ENCODE measurements at places on chromosomes 7 and 10. TPM values are rescaled to one million over a fixed set of nuclear protein-coding genes. Genes with fewer than 3 reads are reported as not detected.

The THSD7A gene
- 0.10 TPM for total RNA-seq

The HTR7 gene
- total RNA-seq, result 0.26 TPM

The CRCP gene
- 47.3 TPM for total RNA-seq

- DNase-seq, result no peak
These were observed 330.1 kb upstream of the PHF14 start for GRCh38 chr7:10643545-10643944.

GRCh38 chr7:123916240-123916724 is 8.8 kb upstream of the SPAM1 start:
- peak; percentile 36 for DNase-seq

DNA sequence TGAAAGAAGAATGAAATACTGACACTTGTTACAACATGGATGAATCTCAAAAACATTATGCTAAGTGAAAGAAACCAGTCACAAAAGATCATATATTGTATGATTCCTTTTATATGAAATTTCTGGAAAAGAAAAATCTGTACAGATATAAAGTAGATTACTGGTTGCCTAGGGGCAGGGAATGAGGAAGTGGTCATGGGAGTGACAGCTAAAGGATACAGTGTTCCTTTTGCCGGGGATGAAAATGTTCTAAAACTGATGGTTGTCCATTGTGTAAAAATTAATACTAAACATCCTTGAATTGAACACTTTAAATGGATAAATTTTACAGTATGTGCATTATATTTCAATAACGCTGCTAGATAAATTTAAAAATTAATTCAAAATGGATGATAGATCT is 25.1 kb downstream of the ALOX5 start:
- DNase-seq, result no peak

DNA sequence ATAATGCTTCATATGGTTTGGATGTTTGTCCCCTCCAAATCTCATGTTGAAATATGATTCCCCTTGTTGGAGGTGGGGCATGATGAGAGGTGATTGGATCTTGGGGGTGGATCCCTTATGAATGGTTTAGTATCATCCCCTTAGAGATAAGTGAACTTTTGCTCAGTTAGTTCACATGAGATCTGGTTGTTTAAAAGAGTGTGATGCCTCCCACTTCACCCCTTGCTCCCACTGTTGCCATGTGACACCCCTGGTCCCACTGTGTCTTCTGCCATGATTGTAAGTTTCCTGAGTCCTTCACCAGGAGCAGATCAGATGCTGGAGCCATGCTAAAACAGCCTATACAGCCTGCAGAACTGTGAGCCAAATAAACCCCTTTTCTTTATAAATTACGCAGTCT is 13.1 kb upstream of the AUTS2 start:
- DNase-seq, result no peak

The SUGCT gene
- 4.8 TPM for total RNA-seq

DNA sequence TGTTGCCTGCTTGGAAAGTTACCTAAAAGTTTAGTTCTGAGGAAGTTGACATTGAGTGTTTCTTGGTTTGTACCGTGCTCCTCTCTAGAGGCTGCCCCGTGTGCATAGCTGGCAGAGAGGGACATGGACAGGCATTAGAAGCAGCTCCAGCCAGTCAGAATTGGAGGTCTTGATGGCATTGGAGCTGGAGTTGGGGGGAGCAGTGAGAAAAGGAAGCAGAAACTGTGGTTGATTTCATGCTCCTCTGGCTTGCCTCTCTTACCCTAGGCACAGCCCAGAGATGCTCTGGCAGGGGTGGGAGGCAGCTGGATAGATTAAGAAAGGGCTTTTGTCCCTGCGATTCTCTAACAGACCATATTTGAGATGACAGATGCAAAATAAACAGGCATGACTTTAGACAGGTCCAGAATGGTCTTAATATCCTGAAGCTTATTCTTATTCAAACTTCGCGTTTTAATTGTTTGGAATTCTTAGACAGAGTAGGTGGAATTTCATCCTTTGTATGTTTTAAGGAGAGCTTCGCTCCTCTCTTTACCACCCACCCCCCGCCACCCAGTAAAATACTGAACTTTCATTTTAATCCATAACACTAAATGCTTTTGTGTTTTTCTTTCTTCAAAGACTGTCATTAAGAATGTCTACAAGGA is 73.5 kb upstream of the GLCCI1 start:
- DNase-seq, result peak; percentile 76

The ZPBP gene
- total RNA-seq, result not detected

The ITPRID1 gene
- not detected for total RNA-seq

DNA sequence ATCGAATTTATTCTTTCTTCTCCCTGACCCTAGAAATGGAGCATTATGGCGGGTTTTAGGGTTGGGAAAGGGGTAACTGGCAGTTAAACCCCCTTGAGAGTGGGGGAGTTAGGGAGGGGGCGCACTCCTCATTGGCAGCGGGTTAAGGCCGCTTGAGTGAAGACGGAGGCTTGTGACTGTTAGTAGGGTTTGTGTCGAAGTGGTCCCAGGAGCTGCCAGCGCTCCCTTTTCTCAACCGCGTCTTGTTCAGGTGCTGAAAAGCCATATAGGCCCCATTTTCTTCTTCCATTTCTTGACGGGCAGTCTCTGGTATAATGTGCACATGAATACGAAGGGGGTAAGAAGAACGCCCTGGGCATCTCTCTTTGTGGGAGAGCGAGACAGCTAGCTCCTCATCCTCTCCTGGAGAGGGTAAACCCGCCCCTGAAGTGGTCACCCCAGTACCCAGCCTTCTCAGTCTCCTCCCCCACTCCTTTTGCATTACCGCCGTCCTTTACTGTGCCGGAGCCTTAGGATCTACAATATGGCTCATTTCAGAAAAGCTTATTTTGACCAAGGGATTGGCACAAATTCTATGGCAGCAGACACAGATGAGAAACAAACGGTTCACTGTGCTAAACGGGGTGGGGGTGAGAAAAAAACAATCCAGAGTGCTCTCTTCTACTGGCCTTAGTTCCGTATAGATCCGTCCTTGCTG is 836 bp downstream of the KMT2E start:
- peak; percentile 72 for DNase-seq

DNA sequence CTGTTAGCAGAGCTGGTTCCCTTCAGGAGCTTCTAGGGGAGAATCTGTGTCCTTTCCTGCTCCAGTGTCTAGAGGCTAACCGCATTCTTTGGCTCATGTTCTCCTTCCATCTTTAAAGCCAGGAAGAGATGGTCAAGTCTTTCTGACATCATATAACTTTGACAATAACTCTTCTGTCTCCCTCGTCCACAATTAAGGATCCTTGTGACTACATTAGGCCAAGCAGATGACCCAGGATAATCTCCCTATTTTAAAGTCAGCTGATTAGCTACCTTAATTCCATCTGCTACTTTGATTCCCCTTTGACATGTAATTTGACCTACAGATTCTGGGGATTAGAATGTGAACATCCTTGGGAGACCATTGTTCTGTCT is 28.1 kb upstream of the SLC26A4 start:
- no peak for DNase-seq

GRCh38 chr7:47714669-47715607 is 133.0 kb upstream of the TNS3 start:
- DNase-seq, result no peak

GRCh38 chr10:113506476-113506875 is 46.4 kb upstream of the HABP2 start:
- no peak for DNase-seq

- no peak for DNase-seq
These were observed 73.9 kb downstream of the KCNMA1 start for GRCh38 chr10:77563638-77564270.

DNA sequence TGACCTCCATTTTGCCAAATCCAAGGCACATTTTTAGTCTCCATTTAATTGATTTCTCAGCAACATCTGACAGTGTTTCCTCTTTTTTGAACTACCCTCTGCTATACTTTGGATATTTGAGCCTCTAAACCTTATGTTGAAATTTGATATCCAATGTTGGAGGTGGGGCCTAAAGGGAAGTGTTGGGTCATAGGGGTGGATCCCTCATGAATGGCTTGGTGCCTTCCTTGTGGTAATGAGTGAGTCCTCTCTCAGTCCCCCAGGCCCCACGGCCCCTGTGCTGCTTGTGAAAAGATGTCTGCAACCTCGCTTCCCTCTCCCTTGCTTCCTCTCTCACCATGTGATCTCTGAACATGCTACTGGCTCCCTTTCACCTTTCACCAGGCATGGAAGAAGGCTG is 96.8 kb upstream of the DGKB start:
- DNase-seq, result peak; percentile 30

The ADIRF gene
- 0.34 TPM for total RNA-seq

The AMPH gene
- 0.03 TPM for total RNA-seq

GRCh38 chr7:26618898-26619297 is 245.5 kb downstream of the SKAP2 start:
- no peak for DNase-seq

DNA sequence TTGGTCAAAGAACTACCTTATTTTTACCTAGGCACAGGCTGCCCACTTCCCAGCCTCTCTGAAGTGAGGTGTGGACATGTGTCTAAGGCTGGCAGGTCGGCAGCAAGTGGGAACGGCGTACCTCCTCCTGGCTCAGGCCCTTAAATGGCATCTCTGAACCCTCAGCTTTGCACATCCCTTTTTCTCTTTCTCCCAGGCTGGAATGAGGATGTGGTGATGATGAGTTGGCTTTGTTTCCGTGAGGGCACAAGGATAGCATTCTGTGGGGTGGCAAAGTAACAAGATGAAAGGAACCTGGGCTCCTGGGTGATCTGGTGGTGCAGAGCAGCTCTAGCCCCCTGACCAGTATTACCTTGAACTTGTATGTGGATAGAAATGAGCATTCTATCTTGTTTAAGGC is 196.8 kb downstream of the REEP3 start:
- DNase-seq, result no peak

The PHKG1 gene
- total RNA-seq, result 1.4 TPM

DNA sequence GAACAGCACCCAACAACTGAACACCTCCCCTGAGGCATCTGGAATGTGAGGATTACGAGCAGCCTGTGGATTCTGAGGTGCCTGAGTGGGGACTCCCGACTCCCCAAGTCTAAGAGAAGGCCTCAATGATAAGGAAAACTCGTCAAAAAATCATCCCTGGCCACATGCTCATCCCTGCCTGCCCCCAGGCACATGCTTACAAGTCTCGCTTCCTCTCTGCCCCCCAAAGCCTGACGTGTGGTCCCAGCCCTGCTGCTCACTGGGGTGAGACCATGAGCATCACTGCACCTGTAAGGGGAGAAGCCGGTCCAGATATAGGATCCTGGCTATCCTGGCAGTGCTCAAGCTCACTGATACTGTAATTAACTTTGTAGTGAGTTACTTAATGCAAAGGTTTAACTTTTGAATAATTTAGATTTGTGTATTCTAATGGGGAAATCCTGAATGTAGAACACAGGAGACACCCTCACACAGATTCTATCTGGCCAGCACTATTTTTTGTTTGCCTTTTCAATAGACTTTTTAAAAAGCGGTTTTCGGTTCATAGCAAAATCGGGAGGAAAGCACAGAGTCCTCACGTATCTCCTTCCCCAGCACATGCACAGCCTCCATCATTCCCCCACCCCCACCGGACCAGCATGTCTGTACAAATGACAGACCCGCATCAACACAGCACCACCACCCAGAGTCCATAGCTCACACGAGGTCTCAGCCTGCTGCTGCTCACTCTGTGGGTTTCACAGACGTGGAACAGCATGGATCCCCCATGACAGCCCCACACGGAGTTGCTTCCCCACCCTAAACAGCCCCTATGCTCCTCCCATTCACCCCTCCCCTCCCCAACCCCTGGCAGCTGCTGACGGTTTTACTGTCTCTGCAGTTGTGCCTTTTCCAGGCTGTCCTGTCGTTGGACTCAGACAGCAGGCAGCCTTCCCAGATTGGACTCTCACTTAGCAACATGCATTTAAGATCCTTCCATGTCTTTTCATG is 167.9 kb downstream of the DIP2C start:
- peak; percentile 82 for DNase-seq

The PRF1 gene
- total RNA-seq, result not detected

GRCh38 chr7:18894155-18894554 is 223.3 kb downstream of the TWIST1 start:
- no peak for DNase-seq

Measured in SJCRH30 (cell line).